Activated T-cell treated with anti-CD3 and anti-CD28 coated beads for 48 hours (primary cell): ENCODE measurements at places on chromosomes 16 and 17.

- DNase-seq, result no peak
Observed at GRCh38 chr17:44539673-44540072, 17.6 kb upstream of the FZD2 start.

DNA sequence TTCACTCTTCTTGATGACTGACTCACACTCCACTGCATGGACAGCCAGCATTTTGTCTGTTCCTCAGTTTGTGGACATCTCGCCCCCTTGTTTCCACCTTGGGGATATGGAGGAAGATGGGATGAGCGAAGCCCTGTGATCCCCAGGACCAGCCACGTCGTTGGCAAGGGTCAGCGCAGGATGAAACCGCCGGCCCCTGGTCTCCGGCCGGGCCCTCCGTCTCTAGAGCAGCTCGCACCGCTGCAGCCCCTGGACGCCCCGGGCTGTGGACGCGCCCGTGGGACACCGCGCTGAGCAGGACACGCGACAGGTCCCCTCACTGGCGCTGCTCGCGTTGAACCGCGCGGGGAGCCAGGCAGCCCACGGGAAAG is 604 bp upstream of the ZC3H18 start:
- DNase-seq, result no peak

DNA sequence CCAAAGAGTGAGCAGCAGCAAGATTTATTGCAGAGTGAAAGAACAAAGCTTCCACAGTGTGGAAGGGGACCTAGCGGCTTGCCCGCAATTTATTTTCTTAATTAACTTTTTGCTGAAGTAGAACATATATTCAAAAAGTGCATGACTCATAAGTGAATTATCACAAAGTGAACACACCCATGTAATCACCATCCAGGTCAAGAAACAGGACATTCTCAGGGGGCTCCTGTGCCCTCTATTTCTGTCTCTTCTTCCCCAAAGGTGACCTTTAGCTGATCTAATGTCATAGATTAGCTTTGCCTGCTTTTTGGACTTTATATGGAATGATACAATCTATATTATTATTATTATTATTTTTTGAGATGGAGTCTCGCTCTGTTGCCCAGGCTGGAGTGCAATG is 19.9 kb downstream of the ERAL1 start:
- DNase-seq, result no peak

DNA sequence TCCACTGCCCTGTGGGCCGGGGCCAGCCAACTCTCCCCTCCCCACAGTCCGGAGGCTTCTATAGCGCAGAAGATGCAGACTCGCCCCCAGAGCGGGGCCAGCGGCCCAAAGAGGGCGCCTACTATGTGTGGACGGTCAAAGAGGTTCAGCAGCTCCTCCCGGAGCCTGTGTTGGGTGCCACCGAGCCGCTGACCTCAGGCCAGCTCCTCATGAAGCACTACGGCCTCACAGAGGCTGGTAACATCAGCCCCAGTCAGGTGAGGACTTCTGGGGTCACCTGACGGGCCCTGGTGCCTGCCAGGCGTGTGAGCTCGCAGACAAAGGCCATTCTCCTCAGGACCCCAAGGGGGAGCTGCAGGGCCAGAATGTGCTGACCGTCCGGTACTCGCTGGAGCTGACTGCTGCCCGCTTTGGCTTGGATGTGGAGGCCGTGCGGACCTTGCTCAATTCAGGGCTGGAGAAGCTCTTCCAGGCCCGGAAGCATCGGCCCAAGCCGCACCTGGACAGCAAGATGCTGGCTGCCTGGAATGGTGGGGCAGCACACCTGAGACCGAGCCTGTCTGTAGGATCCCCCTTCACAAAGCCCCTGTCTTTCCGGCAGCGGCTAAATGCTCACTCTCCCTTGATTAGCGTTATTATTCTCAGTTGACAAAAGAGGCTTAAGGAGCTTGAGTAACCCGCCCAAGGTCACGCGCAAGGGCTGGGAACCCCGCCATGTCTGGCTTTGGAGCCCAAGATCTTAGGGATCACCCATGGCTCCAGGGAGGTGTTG is 3.9 kb downstream of the SPATA20 start:
- no peak for DNase-seq

- no peak for DNase-seq
Observed at GRCh38 chr16:56195151-56195550, 3.9 kb downstream of the GNAO1 start.

GRCh38 chr17:1834380-1835149 is 4.8 kb downstream of the RPA1 start:
- no peak for DNase-seq

DNA sequence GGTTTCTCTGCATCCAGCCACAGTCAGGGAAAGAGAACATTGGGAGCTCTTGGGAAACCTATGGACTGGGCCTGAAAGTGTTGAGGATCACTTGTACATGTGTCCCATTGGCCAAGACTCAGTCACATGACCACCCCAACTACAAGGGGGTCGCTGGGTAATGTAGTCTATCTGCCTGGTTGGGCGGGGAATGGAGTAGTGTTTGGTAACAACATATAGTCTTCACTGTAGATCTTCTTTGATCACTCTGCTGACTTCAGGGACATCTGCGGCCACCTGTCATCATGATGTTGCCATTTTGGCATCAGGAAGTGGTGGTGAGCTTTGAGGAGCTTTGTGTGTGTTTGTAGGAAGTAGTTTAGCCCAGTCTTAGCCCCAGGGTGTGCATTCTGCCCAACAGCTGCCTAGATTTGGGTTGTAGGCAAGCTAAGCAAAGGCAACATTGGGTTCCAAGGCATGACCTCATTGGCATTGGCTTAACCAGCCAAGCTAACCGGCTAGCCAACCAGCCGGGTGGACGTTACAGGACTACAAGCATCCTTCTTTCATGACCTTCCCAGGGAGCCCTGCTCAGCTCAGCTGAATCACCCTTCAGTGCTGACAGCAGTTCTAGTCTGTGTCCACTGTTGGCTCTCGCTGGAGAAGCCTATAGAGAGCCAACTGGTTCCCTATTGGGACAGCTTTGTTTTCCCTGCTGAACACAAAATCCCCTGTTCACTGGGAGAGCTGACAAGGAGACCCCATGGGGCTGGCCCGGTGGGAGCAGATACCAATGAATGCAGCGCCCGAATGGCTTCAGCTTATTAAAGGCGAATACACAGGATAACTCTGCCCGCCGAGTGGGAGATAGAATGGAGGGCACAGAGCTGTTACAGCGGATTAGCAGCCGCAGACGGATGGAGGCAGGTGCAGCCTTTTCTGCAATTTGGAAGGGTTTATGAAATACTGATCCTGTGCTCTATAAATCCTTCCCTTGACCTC is 178.6 kb downstream of the NTN1 start:
- no peak for DNase-seq
